Stimulated activated CD4-positive, alpha-beta T cell treated with anti-CD3 and anti-CD28 coated beads, Interleukin-4, amount 100 ng/mL, for 24 hours (primary cell): ENCODE measurements at places on chromosomes 6 and 20.

DNA sequence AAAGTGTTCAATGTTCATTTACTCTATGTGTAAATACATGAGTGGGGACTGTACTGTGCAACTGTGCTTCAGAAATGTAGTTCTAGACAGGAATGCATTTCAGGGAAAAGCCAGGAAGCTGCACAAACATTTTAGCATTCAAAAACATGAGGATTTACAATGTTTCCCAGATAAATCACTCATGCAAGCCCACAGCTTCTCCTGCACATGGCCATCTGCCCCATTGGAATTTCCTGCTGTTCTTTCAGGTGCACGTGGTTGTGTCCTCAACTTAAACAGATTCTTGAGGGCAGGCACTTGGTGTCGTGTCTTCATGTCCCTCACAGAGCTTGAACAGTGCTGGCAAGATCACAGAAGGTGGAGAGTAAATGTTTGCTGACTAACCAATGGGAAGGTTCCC, 101.5 kb downstream of the UNC5CL start:
- no peak for DNase-seq

- no peak for DNase-seq
Observed at GRCh38 chr6:74213995-74214394, 518.0 kb downstream of the CD109 start.

DNA sequence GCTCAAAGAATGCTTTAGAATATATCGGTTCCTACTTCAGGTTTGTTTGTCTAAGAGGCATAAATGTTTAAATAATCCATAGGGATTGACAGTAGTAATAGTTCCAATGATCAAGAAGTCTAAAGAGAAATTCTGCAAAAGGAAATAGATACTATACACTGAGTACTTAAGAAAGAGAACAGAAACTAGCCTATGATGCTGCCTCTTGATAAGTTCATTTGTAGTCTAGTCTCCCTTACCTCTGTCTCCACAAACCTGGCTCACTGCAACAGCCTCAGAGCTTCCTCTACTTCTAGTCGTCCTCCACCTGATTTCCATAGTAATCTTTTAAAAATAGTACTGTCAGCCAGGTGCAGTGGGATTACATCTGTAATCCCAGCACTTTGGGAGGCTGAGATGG, 511.8 kb downstream of the LMBRD1 start:
- no peak for DNase-seq

GRCh38 chr6:158041788-158042187, 60.1 kb downstream of the SYNJ2 start:
- DNase-seq: no peak

GRCh38 chr6:114061741-114062140, 90.8 kb upstream of the HDAC2 start:
- no peak for DNase-seq

- no peak for DNase-seq
Observed at GRCh38 chr6:146944809-146945208, 259.4 kb upstream of the STXBP5 start.

GRCh38 chr6:1802491-1803395, 193.0 kb downstream of the FOXC1 start:
- DNase-seq: no peak

- no peak for DNase-seq
Observed at GRCh38 chr6:133114973-133115372, 126.2 kb upstream of the EYA4 start.

DNA sequence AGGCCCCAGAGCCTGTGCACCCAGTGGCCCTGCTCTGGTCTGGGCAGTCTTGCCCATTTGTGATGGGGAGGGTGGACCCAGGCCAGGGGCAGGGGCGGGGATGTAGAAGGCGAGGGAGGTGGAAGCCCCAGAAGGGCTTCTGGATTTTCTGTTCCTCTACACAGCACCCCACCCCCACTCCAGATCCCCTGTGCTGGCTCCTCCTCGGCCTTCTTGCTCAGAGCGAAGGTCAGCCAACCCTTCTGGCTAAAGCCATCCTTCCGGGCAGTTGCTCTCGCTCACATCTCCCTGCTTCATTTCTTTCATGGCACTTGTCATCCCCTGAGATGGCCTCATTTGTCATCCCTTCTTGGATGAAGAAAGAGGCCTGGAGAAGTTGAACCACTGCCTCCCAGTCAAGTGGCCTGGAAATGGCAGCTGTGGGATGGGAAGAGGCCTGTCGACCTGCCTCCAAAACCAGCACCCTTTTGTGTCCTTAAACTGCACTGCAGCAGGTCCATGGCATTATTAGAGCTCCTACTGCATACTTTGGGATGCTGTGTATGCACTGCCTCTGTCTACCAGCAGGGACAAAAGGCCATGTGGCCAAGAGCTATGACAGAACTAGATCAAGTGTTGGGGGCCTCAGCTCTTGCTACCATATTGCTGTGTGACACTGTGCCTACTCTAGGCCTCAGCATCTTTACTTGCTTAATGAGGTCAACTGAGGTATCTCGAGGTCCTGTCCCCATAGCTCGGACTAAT, 19.9 kb downstream of the PEDS1 start:
- DNase-seq: no peak

DNA sequence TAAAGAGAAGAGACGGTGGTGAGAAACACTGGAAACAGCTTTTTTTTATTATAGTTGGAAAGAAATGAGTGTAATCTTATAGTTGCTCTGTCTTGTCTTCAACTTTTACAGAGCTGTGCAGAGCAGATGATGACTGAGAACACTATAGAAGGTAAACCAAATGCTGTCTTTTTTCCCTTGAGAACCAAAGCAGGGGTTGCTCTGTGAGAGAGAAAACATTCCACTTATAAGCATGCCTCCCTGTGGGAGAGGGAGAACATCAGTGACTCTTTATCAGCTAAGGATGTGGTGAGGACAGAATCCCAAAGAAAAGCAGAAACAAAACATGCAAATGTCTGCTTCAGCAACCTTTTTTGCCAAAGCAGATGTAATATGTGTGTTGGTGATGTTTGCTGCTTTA, 179.3 kb upstream of the HDDC2 start:
- DNase-seq: no peak
